ENCODE measurements at places on chromosomes 1 and 21.

DNA sequence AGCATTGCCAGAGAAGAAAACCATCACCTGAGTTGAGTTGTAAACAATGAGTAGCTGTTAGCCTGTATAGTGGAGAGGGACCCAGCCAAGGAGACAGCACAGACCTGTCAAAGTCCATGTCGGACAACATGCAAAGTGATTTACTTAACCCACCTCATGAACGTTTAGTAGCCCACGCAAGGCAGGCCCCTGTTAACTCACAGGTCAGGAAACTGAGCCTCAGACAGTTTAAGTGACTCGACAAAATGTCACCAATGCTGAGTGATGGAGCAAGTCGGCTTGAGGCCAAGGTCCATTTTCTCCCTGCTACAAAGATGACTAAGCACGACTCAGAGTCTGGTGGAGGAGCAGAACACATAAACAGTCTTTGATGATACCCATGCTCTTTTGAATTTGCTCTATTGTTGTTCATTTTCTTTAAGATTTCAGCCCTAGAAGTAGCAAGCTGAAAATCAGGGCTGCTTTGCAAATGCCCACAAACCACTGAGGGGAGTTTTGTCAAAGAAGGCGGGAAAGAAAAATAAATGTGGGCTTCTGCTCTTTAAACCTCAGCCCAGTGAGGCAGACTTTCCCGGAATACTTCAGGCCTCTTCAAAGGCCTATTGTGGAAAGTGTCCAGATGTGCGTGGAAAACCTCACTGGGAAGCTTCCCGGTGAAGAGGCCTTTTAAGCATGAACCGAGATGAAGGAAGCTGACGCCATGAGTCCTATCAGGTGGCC, 83.8 kb upstream of the HOOK1 start:
- peak; percentile 41 for DNase-seq
- no peaks in the 10 kb centered on the region for H3K36me3 ChIP-seq
- no peaks in the 10 kb centered on the region for H3K4me1 ChIP-seq

DNA sequence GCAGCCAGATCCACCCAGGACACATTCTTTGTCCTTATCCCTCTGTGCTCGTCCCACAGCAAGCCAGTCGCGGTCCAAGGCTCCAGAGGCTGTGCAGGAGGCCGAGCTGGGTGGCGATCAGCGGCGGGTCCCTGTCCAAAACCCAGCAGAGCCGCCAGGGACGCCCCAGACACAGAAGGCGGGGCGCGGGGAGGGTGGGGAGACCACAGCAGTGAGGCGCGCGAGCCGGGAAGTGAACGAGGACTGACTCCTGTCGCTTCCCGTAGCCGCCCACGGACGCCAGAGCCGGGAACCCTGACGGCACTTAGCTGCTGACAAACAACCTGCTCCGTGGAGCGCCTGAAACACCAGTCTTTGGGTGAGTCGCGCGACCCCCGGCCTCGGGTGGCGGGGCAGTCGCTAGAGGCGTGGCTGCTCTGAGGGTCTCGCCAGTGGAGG, at the start of gene LGALS8:
Gene LGALS8 (plus strand): TSS at position 279 of the 438 bp plus-strand sequence. CDS start 2,089 bp downstream, outside the sequence.
- H3K36me3 ChIP-seq = no peaks in the 10 kb centered on the region
- peak within 1 kb of the TSS; percentile 69 for H3K4me3 ChIP-seq
- H3K27me3 ChIP-seq = no peaks in the 10 kb centered on the region
- no peak within 1 kb of the TSS for H3K27ac ChIP-seq
- DNase-seq = peak; percentile 58

GRCh38 chr1:40907899-40908298, 45.7 kb upstream of the CITED4 start:
- no peaks in the 10 kb centered on the region for H3K27me3 ChIP-seq
- no peak overlapping the region for H3K4me3 ChIP-seq
- H3K27ac ChIP-seq = no peak overlapping the region
- H3K36me3 ChIP-seq = no peaks in the 10 kb centered on the region
- no peak for DNase-seq

DNA sequence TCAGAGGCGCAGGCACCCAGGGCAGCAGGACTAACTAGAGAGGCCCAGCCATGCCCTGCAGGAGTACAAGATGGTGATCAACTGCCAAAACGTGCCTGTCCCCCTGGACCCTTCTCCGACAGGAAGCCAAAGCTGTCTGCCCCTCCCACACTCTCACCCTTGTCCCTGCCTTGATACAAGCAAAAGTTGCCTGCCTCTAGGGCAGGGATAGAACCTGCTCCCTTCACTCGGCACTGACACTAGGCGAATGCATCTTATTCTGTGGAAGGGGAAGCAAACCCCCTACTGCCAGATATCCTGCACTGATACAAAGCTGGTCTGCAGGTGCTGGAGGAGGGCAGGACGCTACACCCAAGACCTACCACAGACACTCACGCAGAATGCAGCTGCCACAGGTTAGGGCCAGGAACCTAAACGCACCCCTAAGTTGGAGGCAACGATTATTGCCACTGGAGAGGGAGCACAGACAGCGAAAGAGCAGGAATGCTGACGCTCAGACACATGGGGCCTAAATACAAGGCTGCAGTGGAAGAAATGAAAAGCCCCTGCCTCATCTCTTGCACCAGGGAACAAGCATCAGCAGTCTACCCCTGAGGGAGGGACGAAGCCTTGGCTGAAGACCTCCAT, 3.7 kb downstream of the TARBP1 start:
- DNase-seq = peak; percentile 32
- H3K27ac ChIP-seq = no peak overlapping the region
- H3K27me3 ChIP-seq = no peaks in the 10 kb centered on the region
- H3K4me3 ChIP-seq = no peak overlapping the region
- no peaks in the 10 kb centered on the region for H3K36me3 ChIP-seq
- peaks cover 2% of the 10 kb centered on the region for H3K4me1 ChIP-seq

GRCh38 chr1:240827786-240828185, 215.8 kb upstream of the GREM2 start:
- DNase-seq = no peak
- H3K4me3 ChIP-seq = no peak overlapping the region
- H3K36me3 ChIP-seq = no peaks in the 10 kb centered on the region
- no peak overlapping the region for H3K27ac ChIP-seq
- H3K27me3 ChIP-seq = no peaks in the 10 kb centered on the region

- DNase-seq = no peak
- H3K36me3 ChIP-seq = no peaks in the 10 kb centered on the region
- H3K27me3 ChIP-seq = no peaks in the 10 kb centered on the region
- no peak overlapping the region for H3K4me3 ChIP-seq
- peaks cover 13% of the 10 kb centered on the region for H3K4me1 ChIP-seq
Observed at GRCh38 chr1:165851034-165851658, 23.7 kb downstream of the UCK2 start.
